AG10803 (cell line): ENCODE measurements at places on chromosomes 6 and 20.

- DNase-seq, result peak; percentile 97
Observed at GRCh38 chr6:31114541-31114878, at the start of gene PSORS1C1. Gene PSORS1C1, plus strand, starts transcription at chr6:31114800. Its CDS starts 14,833 bp downstream, at chr6:31129633.

- peak; percentile 51 for DNase-seq
Observed at GRCh38 chr20:4401601-4402000, 320.1 kb upstream of the PRND start.

- no peak for DNase-seq
Observed at GRCh38 chr6:73965539-73966029, 269.6 kb downstream of the CD109 start.

DNA sequence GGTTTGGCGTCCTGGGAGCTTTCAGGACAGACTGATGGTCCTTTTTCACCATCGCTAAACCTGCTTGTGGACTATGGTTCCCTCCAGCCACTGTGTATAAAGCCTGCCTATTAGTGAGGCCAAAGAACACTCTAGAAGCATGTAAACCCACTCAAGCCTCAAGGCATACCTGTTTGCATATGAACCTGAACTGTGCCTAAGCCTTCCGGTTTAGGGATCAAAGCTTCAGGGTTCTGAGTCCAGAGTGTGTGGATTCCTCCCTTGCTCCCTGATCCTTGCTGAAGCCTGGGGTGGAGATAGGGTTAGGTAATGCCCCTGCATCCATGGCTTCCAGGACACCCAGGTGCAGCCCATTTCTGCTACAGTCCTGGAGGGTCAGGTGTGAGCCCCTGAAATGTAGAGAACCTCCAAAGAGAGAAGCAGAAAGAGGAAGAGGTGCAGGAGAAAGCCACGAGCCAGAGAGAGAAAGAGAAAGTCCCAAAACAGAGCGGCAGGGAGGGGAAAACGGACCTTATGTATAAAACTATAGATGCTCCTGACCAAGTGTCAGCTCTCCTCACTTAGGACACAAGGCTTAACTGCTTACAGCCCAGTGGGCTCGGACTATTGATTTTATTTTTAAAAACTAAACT, 93.3 kb downstream of the SCML4 start:
- no peak for DNase-seq

DNA sequence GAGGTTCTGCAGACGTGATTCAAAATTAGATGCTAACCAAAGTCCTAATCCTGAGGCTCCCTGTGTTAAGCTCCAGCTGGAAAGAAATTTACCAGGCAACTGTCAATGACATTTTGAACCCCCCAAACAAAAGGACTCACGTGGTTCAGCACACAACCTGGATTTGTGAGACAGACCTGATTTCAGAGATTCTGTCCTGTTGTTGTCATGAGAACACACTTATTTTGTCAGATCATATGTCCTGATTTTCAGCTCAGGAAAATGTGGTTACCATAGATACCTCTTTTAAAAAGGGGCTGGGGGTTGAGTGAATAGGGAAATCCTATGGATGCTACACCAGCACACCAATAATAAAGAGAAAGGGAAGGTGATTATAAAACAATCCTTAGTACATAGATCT, 61.6 kb downstream of the MTFR2 start:
- no peak for DNase-seq

- peak; percentile 12 for DNase-seq
Observed at GRCh38 chr6:17741507-17741906, 34.8 kb upstream of the NUP153 start.

GRCh38 chr6:129663531-129663930, 46.4 kb downstream of the ARHGAP18 start:
- no peak for DNase-seq

DNA sequence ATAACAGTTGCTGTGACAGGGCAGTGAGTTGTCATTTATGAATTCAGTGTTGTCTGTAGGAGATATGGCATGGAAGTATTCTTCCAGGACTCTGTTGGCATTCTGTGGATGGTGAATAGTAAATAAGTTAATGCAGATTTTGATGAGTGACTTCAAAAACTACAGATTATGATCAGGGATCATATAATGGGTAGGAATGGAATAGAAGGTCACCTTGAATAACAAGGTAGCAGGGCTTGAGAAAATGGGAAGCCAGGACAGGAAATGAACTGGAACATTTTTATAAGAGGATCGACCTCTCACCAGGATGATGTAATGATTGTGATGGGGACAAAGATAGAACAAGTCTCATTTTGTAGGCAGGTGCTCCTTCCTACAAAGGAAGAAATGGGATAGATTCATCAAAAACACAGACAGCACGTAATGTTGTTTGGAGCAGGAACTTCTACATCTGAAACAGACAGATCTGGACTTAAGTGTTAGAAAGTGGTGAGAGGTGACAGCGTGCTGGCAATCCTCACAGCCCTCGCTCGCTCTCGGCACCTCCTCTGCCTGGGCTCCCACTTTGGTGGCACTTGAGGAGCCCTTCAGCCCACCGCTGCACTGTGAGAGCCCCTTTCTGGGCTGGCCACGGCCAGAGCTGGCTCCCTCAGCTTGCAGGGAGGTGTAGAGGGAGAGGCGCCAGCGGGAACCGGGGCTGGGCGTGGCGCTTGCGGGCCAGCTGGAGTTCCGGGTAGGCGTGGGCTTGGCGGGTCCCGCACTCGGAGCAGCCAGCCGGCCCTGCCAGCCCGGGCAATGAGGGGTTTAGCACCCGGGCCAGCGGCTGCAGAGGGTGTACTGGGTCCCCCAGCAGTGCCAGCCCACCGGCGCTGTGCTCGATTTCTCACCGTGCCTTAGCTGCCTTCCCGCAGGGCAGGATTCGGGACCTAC, 30.8 kb upstream of the SSR1 start:
- no peak for DNase-seq

GRCh38 chr20:63212792-63213191, 3.1 kb downstream of the YTHDF1 start:
- DNase-seq, result no peak

GRCh38 chr6:160853946-160854345, 137.6 kb upstream of the MAP3K4 start:
- no peak for DNase-seq

DNA sequence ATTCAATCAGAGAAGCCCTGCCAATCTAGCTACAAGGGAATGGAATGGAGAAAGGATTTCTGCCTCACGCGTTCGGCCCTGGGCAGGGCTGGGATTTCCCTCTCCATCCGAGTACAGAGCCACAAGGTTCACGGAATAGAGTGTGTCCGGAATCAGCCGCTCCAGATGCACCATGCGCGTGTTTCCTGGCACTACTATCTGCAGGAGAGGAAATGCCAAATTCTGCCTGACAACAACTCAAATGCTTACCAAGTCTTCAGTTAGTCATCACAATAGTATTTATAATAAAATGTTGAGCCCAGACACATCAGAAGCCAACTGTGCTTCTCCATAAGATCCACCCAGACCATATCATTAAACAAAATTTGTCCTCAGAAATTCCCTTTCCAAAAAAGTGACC, 75.1 kb downstream of the COL12A1 start:
- peak; percentile 80 for DNase-seq

GRCh38 chr20:61835301-61835700, 230.4 kb downstream of the TAF4 start:
- DNase-seq, result peak; percentile 41

- DNase-seq, result peak; percentile 84
Observed at GRCh38 chr6:100267721-100268123, 197.0 kb downstream of the SIM1 start.

- no peak for DNase-seq
Observed at GRCh38 chr6:42448927-42449659, 2.6 kb downstream of the TRERF1 start.

GRCh38 chr6:62446647-62447316, 160.8 kb upstream of the KHDRBS2 start:
- DNase-seq, result no peak

DNA sequence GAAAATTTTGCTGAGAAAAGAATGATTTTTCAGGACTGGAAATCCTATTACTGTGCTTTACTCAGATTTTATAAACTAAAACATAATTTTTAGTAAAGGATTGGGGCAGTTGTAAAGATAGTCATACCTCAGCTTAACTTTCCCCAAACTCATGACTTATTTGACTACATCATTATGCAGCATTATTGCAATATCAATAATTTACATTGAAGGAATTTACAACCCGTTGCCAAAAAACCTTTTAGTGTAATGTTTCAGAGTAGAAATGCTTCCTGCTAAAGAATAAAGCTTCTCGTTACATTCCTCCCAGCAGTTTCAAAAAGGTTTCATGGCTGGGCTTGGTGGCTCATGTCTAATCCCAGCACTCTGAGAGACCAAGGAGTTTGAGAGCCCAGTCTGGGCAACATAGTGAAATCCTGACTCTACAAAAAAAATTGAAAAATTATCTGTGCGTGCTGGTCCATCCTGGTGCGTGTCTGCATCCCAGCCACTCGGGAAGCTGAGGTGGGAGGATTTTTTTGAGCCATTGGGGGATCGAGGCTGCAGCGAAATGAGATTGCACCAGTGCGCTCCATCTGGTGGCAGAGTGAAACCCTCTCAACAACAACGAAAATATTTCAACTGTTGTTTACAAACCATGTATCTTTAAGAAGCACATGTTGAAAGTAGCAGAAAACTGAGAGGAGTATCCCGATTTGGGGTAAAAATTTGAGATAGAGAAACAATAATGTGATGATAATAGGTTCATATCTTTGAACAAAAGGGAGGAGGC, 4.4 kb downstream of the AMD1 start:
- peak; percentile 48 for DNase-seq

DNA sequence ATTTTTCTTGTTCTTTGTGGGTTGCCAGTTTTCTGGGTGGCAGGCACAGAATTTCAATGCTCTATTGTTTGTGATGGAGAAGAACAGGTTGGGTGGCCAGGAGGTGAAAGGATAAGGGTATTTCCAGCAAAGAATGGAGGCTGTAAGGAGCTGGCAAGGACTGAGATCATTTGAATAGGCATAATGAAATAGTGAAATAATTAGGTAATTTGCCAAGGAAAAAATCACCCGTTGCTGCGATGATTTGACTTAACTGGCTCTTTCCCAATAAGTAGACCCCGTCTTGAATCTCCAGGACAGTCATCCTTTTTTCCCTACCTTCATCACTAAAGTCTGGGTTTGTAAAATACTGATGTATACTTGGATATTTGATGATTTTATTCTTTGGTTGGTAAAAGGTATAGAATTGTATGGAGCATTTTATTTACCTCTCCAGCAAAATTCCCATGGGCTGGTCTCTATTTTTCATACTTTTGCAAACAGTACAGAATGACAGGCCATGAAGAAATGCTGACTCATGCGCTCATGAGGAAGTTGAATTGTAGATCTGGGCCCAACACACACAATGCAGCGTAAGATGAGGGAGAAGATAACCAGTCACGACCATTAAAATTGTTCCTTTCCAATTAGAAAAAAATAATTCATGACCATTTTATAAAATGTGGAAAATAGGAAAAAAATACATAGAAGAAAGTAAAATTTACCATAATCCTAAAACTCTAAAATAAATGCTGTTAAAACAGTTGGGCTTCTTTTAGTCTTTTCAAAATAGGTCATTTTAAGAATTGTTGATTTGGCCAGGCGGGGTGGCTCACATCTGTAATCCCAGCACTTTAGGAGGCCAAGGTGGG, 2.4 kb upstream of the GCNT2 start:
- no peak for DNase-seq

- no peak for DNase-seq
Observed at GRCh38 chr20:24936526-24937407, 12.3 kb upstream of the CST7 start.

GRCh38 chr20:25394276-25394675, 3.6 kb upstream of the ABHD12 start:
- no peak for DNase-seq

DNA sequence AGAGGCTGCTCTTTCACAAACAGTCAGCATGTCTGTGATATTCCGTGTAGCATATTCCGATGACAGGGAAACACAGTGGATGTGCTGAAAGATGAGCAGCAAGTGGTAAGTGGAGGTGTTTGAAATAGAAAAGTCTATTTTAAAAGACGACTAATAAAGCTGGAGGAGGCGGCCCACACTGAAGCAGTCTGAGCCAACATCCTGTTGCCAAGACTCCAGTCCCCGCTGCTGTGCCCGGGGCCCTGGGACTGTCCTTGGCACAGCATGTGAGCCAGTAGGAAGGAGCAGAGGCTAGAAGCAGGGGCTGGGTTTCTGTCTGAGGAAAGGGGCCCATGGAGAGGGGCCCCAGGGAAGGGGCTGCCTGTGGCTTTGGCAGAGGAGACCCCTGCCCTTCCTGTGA, 351.5 kb upstream of the CHD6 start:
- no peak for DNase-seq
